ENCODE measurements at places on chromosomes 1 and 21.
A peak's percentile ranks its signal among the peaks of the same experiment; 100 is the strongest.

GRCh38 chr1:119475866-119476439 lies 31.1 kb upstream of the HSD3B1 start:
- H3K27me3 ChIP-seq = no peaks in the 10 kb centered on the region
- H3K27ac ChIP-seq = no peak overlapping the region
- H3K36me3 ChIP-seq = no peaks in the 10 kb centered on the region
- no peaks in the 10 kb centered on the region for H3K4me1 ChIP-seq

- H3K4me3 ChIP-seq = no peak overlapping the region
- H3K27ac ChIP-seq = no peak overlapping the region
- no peaks in the 10 kb centered on the region for H3K27me3 ChIP-seq
- H3K4me1 ChIP-seq = peaks cover 21% of the 10 kb centered on the region
Observed at GRCh38 chr1:31755197-31755611, 8.9 kb downstream of the ADGRB2 start.

DNA sequence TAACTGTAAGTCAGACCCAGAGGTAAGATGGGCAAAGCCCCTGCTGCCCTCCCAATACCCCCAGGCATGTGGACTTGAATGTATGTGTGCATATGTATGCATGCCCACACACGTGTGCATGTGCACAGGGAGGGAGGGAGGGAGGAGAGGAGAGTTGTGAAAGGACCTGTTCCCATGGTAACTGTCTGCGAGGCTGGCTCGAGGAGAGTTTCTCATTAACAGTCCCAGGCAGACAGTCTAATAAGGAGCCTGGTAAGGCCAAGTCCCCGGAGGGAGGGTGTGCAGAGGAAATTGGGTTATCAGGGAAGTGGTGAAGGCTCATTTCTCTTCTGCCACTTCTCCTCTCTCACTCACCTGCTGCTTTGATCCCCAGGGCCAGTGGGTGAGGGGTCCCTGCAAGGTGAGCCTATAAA lies 74.9 kb downstream of the NFASC start:
- H3K36me3 ChIP-seq = no peaks in the 10 kb centered on the region
- no peak overlapping the region for H3K4me3 ChIP-seq
- no peaks in the 10 kb centered on the region for H3K27me3 ChIP-seq
- no peaks in the 10 kb centered on the region for H3K4me1 ChIP-seq
- DNase-seq = no peak
- H3K27ac ChIP-seq = no peak overlapping the region

GRCh38 chr1:84152649-84153056 lies 8.6 kb downstream of the PRKACB start:
- no peak for DNase-seq
- peaks cover 34% of the 10 kb centered on the region for H3K4me1 ChIP-seq
- H3K36me3 ChIP-seq = no peaks in the 10 kb centered on the region
- no peaks in the 10 kb centered on the region for H3K27me3 ChIP-seq
- no peak overlapping the region for H3K4me3 ChIP-seq

- no peak for DNase-seq
- H3K27ac ChIP-seq = no peak overlapping the region
- no peaks in the 10 kb centered on the region for H3K27me3 ChIP-seq
- no peaks in the 10 kb centered on the region for H3K36me3 ChIP-seq
- H3K4me1 ChIP-seq = no peaks in the 10 kb centered on the region
Observed at GRCh38 chr1:7117399-7118281, 332.4 kb downstream of the CAMTA1 start.

- H3K27ac ChIP-seq = no peak overlapping the region
- no peaks in the 10 kb centered on the region for H3K36me3 ChIP-seq
- H3K4me1 ChIP-seq = no peaks in the 10 kb centered on the region
- H3K27me3 ChIP-seq = no peaks in the 10 kb centered on the region
- no peak for DNase-seq
- H3K4me3 ChIP-seq = no peak overlapping the region
Observed at GRCh38 chr1:246491551-246492053, 15.5 kb downstream of the SMYD3 start.

DNA sequence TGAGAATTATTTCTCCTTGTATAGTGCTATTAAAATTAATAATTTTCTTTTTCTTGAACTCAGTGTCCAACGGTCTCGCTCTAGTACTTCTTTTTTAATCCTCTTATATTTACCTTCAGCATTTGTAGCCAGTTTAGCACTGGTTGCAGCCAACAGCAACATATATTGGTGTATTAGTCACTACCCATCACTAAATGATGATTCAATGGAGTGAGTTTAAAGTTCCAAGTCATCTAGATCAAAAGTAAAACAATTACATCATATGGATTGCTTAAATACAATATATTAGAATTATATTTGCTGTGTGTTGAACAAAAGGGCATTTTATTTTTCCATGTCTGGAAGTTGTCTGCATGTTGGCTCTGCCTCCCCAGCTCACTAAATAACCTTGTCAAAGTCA lies 591.8 kb downstream of the ADGRL2 start:
- H3K4me3 ChIP-seq = no peak overlapping the region
- no peak for DNase-seq

DNA sequence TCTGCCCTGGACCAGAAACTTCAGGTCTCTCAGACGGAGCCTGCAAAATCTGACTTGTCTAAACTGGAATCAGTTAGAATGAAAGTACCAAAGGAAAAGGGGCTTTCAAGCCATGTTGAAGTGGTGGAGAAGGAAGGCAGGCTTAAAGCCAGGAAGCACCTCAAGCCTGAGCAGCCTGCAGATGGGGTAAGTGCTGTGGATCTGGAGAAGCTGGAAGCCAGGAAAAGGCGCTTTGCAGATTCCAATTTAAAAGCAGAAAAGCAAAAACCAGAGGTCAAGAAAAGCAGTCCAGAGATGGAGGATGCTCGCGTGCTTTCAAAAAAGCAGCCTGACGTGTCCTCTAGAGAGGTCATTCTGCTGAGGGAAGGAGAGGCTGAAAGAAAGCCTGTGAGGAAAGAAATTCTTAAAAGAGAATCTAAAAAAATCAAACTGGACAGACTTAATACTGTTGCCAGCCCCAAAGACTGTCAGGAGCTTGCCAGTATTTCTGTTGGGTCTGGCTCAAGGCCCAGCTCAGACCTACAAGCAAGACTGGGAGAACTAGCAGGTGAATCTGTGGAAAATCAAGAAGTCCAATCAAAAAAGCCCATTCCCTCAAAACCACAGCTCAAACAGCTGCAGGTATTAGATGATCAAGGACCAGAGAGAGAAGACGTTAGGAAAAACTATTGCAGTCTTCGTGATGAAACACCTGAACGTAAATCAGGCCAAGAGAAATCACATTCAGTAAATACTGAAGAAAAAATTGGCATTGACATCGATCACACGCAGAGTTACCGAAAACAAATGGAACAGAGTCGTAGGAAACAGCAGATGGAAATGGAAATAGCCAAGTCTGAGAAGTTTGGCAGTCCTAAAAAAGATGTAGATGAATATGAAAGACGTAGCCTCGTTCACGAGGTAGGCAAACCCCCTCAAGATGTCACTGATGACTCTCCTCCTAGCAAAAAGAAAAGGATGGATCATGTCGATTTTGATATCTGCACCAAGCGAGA lies 46.6 kb downstream of the ZBTB17 start:
- peaks cover 90% of the 10 kb centered on the region for H3K36me3 ChIP-seq
- no peak overlapping the region for H3K27ac ChIP-seq
- no peak for DNase-seq
- H3K27me3 ChIP-seq = no peaks in the 10 kb centered on the region
- H3K4me3 ChIP-seq = no peak overlapping the region
- no peaks in the 10 kb centered on the region for H3K4me1 ChIP-seq

DNA sequence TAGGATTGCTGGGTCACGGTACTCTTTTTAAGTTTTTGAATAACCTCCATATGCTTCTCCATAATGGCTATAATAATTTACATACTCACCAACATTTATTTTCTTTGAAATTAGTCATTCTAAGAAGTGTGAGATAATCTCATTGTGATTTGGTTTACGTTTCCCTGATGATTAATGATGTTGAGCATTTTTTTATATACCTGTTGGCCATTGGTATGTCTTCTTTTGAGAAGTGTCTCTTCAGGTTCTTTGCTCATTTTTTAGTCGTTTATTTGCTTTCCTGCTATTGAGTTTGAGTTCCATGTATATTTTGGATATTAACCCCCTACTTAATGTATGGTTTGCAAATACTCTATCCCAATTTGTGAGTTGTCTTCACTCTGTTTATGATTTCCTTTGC lies 9.3 kb downstream of the RNF187 start:
- H3K27me3 ChIP-seq = no peaks in the 10 kb centered on the region
- peaks cover 13% of the 10 kb centered on the region for H3K4me1 ChIP-seq
- no peak overlapping the region for H3K4me3 ChIP-seq
- H3K36me3 ChIP-seq = peaks cover 51% of the 10 kb centered on the region
- DNase-seq = no peak
- H3K27ac ChIP-seq = no peak overlapping the region

GRCh38 chr1:214660900-214661299 lies 57.9 kb downstream of the CENPF start:
- no peaks in the 10 kb centered on the region for H3K27me3 ChIP-seq
- H3K4me1 ChIP-seq = no peaks in the 10 kb centered on the region
- no peak for DNase-seq
- H3K27ac ChIP-seq = no peak overlapping the region
- H3K4me3 ChIP-seq = no peak overlapping the region

DNA sequence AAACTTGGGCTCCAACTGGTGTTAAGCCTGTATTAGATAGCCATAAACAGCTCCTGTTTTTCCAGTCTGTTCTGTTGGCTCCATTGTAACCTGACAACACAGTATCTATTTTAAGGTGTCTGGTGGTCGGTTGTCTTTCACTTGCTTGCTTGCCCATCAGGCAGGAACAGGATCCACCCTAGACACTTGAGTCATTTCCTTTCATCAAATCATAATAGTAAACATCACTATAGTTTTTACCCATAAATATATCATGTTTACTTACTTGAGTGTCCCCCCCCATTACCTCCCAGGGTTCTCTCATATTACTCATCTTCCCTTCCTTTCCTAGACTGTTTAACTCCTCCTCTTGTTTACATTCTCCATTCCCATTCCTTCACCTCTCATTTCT lies 2.9 kb downstream of the DDI2 start:
- H3K36me3 ChIP-seq = peaks cover 4% of the 10 kb centered on the region
- no peaks in the 10 kb centered on the region for H3K27me3 ChIP-seq
- no peak for DNase-seq
- H3K4me3 ChIP-seq = no peak overlapping the region

DNA sequence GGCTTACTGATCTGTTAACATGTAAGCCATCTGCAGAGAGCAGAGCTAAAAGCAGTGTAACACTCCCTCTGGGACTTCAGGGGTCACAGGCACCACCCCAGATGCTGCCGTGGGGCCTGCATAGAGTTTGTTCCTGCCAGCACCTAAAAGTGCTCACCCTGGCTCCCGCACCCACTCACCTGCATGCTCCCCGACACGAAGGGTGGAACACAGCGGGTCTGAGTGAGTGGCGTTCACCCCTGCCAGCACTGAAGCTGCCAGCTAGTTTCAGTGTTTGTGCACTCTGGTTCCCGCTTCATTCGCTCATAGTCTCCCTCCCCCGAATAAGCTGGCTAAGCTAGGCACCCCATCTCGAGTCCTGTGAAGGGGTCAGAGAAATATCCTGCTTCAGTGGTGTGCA lies 1681.0 kb downstream of the NCAM2 start:
- no peak overlapping the region for H3K27ac ChIP-seq
- DNase-seq = no peak
- no peaks in the 10 kb centered on the region for H3K4me1 ChIP-seq
- no peaks in the 10 kb centered on the region for H3K36me3 ChIP-seq
- no peaks in the 10 kb centered on the region for H3K27me3 ChIP-seq

DNA sequence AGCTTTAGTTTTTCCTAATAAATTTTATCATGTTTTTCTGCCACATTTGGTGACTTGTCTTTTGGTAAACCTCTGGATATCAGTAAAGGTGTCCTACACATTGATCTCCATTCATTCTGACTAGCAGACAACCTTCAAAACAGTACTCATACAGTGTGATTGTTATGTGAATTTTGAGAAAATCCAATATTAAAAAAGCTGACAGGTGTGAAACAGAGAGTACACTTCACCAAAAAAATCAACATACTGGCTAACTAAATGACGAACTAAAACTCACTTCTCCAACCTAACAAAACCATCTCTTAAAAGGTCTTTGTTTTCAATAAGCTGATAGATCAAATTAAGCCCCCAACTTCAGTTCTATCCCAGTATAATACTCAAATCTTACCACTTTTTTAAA lies 1.5 kb downstream of the FRRS1 start:
- no peaks in the 10 kb centered on the region for H3K4me1 ChIP-seq
- H3K36me3 ChIP-seq = no peaks in the 10 kb centered on the region
- H3K4me3 ChIP-seq = no peak overlapping the region
- no peaks in the 10 kb centered on the region for H3K27me3 ChIP-seq
- H3K27ac ChIP-seq = no peak overlapping the region
- DNase-seq = no peak

GRCh38 chr1:19179597-19180264 lies 30.3 kb downstream of the UBR4 start:
- H3K36me3 ChIP-seq = peaks cover 68% of the 10 kb centered on the region
- H3K4me3 ChIP-seq = no peak overlapping the region
- peak overlapping the region; percentile 45 for H3K27ac ChIP-seq
- no peaks in the 10 kb centered on the region for H3K4me1 ChIP-seq

GRCh38 chr1:44103270-44104131 lies 15.1 kb upstream of the KLF17 start:
- no peaks in the 10 kb centered on the region for H3K27me3 ChIP-seq
- no peaks in the 10 kb centered on the region for H3K36me3 ChIP-seq
- no peaks in the 10 kb centered on the region for H3K4me1 ChIP-seq
- DNase-seq = no peak
- H3K4me3 ChIP-seq = no peak overlapping the region
- H3K27ac ChIP-seq = no peak overlapping the region

DNA sequence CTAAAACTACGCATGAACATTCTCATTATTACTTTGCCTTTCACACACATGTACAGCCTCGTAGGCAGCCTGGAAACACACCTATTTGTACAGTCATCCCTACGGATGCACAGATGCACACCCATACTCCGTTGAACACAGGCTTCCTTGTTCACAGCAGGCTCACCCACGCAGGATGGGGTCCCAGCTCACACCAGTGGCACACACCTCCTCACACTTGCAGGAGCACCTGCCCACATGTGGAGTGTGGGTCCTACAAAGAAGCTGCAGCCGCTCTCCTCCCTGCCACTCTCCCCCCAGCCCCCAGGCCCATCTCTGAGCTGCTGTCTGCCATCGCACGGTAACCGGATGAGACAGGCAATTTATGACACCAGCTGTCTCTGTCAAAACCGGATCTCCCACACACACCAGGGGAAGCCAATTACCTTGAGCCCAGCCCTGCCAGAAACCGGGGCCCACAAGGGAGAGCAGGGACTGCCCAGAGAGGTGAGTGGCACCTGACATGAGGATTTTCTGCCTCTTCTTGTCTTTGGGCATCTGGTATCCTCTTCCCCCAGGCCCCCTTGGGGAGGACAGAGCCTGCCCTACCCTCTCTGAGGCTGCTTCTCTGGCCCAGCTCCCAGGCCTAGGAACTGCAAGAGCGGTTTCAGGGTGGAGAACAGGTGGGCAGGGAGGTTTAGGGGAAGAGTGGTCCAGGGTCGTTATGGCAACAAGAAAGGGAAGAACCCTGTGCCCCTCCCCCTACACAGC lies 175.4 kb downstream of the IGSF21 start:
- no peaks in the 10 kb centered on the region for H3K4me1 ChIP-seq
- H3K4me3 ChIP-seq = no peak overlapping the region
- no peaks in the 10 kb centered on the region for H3K36me3 ChIP-seq
- H3K27me3 ChIP-seq = no peaks in the 10 kb centered on the region
